ENCODE measurements at places on chromosomes 11 and 22.

- no peak for DNase-seq
Measured at GRCh38 chr11:16897470-16898061, 116.6 kb downstream of the PLEKHA7 start.

GRCh38 chr11:61754534-61755482 is 2.4 kb downstream of the MYRF start:
- no peak for DNase-seq

DNA sequence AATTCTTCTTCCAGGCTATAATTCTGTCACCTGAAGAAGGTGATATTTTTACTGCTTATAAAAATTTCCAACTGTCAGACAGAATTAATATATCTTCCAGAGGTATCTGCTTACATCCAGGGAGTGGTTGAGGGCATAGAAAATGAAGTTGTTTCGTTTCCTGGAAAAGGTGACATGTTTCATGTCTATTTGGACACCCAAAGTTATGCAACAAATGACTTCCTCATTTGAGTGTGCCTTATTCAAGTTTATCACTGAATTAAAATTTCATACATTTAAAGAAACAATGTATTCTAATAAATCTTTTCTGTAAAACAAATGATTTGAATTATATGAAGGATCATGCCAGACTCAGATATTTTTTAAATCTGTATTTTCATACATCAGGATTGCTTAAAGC is 8.5 kb upstream of the GRAMD1B start:
- no peak for DNase-seq

- DNase-seq, result no peak
Measured at GRCh38 chr11:134623711-134624110, 211.7 kb upstream of the B3GAT1 start.

- DNase-seq, result no peak
Measured at GRCh38 chr11:120413480-120413879, 77.3 kb downstream of the ARHGEF12 start.

- no peak for DNase-seq
Measured at GRCh38 chr22:43256569-43256968, 69.6 kb upstream of the TTLL12 start.

GRCh38 chr22:50171319-50171964 is 911 bp downstream of the PANX2 start:
- DNase-seq, result no peak

DNA sequence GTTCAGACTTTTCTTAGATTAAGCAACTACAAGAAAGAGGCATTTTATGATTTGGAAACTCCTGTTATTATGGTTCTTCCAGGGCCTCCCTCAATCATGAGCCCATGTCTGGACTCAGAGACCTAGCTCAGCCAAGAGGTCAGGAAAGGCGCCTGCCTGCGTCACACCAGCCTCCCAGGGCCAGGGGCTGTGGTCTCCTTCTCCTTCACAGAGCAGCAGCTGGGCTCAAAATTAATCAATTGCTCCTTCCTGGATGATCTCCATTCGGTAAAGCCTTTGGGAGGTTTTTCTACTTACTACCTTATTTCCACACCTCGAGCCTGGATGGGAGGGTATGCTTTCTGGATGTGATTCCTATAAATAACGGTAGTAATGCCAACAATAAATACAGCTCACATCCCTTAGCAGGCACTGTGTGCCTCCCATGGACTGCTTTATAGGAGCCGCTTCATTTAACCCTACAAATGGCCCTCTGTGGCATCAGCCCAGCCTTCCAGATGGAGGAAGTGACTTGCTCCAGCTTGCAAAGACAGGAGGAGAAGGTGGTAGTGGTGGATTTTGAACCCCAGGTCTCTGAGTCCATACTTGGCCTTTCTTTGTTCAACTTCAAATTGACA is 1445.6 kb downstream of the TBC1D22A start:
- no peak for DNase-seq

DNA sequence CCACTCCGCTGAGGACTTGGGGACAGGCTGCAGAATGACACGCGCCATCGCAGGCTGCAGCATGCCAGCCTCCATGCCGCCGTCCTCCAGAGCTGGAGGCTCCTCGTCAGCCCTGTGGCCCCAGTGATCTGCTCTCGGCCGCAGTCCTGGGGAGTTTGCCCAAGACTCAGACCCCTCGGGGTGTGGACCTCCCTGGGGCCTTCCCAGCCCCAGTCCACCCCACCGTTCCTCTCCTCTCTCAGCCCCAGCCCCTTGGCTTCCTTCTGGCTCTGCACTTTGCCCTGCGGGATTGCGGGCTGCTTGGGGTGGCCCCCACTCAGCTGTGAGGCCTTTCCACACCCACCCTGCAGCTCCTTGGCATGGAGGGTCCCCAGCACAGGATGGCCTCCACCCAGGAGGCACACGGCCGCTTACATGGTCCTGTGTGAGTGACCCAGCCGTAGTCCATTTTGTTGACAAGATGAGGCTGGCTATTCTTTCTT is 414.9 kb downstream of the TBC1D22A start:
- DNase-seq, result no peak

GRCh38 chr22:43257549-43257948 is 70.6 kb upstream of the TTLL12 start:
- DNase-seq, result no peak

DNA sequence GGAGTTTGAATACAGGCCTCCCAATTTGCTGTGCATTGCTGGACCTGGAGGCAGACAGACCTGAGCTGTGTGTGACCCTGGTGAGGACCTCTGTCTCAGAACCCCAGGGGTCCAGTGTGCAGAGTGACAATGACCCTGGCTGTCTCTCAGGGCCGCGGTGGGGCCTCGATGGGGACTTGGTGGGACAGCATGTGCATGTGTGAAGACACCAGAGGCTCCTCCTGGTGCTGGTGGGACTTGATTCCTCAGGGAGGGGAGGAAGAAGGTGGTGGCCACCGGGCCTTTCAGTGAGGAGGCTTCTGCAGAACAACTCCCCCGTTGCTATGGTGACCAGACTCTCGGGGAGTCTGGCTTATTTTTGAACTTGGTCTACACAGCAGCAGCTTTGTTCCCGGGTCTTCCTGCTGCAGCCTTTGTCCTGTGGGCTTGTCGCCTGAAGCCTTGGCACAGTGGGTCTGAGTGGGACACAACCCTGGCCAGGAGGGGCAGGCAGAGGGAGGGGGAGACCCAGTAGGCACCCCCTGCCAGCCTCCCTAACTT is 35.3 kb downstream of the MCM5 start:
- no peak for DNase-seq

DNA sequence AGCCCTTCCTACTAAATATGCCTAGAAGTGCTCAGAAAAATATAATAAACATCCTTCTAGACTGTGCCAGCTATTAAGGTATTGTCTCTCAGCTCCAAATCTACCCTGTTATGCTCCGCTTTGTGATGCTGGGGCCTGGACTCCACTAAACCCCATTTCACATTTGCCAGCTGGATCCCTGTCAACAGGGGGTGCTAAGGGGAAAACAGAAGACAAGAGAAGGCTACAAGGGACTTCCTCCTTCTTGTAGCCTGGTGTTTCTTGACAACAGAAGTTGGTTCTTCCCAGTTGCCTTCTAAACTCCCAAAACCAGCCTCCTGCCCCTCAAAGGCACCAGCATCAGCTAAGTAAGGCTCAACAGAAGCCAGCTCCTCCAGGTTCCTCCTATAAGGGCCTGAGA is 5.2 kb downstream of the NUMA1 start:
- no peak for DNase-seq
